Smooth muscle cell of the brain vasculature (primary cell): ENCODE measurements at places on chromosomes 4 and X.

GRCh38 chrX:47748576-47748975, 88.1 kb upstream of the ZNF81 start:
- DNase-seq, result no peak

GRCh38 chr4:163748449-163748848, 254.0 kb downstream of the TMA16 start:
- no peak for DNase-seq

GRCh38 chrX:46687619-46688018, 71.3 kb downstream of the SLC9A7 start:
- DNase-seq, result no peak

DNA sequence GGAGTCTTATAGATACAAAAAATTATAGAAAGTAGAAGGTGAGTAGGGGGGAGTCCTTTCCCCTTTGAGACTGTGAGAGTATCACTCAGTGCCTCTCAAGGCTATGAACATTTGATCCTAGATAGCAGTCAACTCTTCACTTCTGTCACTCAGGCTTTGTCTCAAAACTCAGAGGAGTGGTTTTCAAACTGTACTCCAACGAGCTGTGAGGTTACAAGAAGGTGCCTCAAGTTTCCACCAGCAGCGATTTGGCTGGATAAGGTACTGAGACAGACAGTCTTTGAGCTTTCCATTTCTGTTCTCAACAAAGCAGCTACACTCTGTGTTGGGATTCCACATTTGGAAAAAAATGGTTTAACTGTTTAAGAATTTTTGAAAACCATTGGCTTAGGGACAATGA, 48.0 kb upstream of the NDST3 start:
- no peak for DNase-seq

- DNase-seq, result no peak
Measured at GRCh38 chr4:35238793-35239192, 1005.5 kb downstream of the ARAP2 start.

- DNase-seq, result no peak
Measured at GRCh38 chr4:70000711-70001110, 4.9 kb downstream of the STATH start.

GRCh38 chr4:102492531-102493241, 8.5 kb upstream of the NFKB1 start:
- no peak for DNase-seq

DNA sequence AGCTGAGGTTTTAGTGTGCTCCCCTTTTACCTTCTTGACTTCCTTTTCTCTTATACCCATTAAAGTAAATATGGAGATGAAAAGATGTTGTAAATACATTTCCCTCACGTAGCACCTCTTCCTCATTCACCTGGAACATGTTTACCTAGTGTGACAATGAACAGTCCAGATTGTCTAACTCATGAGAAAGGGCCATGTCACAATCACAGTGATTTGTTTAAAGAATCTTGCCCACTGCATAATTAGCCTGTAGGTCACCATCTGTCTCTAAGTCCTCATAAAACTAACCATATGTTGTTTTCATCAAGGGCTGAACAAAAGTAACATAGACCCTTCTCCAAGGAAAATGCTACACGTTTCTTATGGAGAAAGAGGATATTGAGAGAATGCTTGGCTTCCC, 85.7 kb downstream of the TSPAN5 start:
- DNase-seq, result no peak

DNA sequence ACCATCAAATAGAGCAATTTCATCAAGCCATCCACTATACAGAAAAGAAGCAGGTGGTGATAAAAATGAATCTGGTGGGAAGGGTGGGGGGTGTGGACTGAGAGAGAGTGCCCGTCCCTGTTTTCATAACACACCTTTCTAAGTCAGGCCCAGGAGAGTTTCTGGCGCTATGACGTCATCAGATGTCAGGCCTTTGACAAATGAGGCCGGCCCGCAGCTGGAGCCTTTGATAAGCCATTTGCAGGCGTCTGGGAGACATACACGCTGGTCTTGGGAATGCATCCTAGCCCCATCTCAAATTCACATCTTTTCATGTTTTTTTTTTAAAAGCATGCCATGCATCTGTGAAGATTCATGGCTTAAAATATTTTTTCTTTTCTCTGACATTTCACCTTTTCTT, 404.5 kb downstream of the BCOR start:
- no peak for DNase-seq

- DNase-seq, result no peak
Measured at GRCh38 chr4:84928089-84928488, 38.4 kb downstream of the WDFY3 start.

GRCh38 chr4:74104145-74104544, 5.2 kb upstream of the CXCL2 start:
- no peak for DNase-seq

- DNase-seq, result peak; percentile 79
Measured at GRCh38 chr4:156558373-156559025, 413.1 kb downstream of the PDGFC start.

- no peak for DNase-seq
Measured at GRCh38 chr4:132564920-132565319, 584.2 kb upstream of the PCDH10 start.

DNA sequence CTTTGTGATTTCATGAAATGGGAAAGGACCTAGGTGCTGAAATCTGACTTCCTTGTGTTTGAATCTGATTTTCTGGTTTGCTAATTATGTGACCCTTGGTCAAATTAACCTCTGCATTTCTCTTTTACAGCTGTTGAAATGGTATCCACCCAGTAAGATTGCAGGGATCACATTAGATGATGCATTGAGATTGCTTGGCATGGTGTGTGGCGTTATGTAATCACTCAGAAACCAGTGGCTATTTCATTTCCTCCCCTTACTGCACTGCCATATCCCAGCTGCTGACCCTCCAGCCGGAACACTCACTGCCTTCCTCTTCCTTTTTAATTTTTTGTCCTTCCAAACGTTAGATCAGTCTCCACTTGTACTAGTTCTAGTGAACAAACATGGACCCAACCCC, 79.0 kb downstream of the KLHL8 start:
- no peak for DNase-seq

DNA sequence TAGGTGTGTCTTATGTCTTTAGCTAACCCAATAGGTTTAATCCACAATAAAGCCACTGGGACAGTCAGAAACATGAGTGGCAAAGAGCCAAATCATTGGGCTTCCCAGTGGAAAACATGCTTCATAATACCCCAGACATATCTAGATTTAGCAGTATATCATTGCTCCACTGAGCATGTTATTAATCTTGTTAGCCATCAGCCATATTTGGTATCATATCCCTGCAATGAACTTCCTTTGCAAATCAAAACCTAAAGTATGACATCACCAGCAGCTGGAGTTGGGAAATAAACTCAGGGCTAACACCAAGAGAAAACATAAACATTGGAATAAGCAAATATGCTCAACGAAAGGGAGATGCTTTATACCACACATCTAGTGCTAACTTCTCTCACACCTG, 280.8 kb upstream of the NOCT start:
- peak; percentile 17 for DNase-seq

DNA sequence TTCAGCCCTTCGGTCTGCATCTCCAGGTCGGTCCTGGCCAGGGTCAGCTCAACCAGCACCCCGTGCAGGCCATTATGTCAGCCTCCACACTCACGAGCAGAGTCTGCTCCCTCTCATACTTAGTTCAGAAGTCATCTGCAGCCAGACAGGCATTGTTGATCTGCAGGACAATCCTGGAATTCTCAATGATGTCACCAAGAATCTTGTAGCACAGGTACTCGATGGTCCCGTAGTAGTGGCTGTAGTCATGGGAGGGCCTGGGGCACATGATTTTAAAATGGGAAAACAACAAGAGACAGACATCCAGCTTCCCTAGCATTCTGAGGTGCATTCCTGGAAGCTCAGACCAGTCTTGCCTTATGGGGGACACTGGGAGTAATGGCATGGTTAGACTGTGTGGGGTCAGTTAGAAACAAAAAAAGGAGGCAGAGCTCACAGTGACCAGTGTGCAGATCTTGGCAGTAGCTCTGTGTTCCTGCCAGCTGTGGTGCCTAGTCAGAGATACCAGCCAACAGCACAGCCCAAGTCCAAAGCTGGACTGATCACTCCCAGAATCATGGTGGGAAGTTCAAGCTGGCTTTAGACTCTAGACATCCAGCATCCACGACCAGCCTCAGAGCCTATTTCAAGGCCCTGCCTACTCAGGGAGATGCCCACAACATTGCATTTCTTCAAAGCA, 31.9 kb downstream of the LRIT3 start:
- no peak for DNase-seq

DNA sequence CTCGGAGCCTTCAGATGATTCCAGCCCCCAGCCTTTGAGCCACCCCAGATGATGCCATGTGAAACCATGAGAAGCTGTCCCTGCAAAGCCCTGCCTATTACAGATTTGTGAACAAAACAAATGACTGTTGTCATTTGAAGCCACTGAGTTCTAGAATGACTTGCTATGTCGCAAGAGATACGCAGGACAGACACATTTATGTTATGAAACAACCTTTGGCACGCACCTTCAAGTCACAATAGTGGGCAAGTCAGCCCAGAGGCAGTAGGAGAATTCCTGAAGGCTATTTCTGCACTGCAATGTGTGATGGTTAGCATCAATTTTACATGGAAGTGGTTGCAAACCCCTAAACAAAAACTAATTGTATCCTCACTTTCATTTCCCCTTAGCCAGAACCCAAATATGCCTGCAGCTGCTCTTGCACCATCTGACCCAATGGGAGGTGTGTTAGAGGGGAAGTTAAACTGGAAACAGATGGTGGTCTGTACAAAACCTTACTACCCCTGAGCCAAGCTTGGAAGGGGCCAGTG, 174.4 kb upstream of the ATP6AP2 start:
- DNase-seq, result no peak

DNA sequence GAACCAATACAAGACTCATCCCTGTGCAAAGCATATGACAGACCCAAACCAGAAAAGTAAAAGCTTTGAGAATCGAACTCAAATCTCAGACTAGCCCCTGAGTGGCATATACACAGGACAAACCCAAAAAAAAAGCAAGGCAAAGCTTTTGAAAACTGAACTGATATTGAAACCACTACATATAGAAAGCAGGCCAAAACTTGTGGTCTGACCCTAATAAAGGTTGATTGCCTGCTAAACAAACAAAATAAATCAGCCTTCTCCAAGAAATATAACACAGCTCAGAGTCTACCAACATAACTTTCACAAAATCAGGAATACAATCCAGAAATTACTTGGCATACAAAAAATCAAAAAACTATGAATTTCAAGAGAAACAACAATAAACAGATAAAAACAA, 40.3 kb downstream of the LRBA start:
- DNase-seq, result no peak

DNA sequence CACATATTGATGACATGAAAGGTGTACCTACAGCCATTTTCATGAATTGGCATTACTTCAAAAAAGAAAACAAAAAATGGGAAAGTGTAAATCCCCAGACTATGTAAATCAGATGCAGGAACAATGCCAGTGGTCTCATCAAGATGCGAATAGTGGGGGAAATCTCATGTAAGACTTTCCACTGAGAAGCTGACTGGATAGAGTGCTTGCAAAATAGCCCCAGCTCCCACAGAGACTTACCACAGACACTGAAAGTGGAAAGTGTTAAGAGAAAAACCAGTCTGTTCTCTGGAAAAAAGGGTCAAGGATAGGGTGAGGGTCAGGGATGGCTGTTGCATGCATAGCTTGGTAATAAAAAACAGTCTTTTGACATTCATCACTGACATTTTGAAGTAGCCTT, 73.2 kb upstream of the ARMCX2 start:
- no peak for DNase-seq

DNA sequence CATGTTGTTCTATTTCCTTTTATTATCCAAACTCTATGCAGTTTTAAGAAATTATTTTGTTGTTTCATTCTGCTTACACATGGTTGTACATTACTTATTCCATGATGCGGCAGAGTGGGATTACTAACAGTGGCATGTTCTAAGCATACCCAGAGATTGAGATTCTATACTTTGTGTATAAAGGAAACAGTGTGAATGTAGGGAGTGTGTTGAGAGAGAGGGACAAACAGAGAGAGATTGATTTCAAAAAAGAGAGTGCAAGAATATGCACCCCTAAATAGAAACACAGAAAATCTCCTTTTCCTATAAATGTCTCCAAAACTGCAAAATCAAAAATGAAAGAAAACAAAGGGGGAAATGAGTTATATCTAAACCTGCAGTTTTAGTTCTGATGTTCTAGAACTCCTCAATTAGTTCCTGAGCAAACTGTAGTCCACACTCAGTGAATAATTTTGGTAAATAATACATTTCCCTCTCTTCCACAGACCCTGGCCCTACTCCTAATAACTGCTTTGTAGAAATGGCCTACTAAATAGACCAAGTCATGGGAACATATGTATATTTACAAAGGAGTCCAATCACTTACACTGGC, 31.0 kb downstream of the SLC9B1 start:
- no peak for DNase-seq

DNA sequence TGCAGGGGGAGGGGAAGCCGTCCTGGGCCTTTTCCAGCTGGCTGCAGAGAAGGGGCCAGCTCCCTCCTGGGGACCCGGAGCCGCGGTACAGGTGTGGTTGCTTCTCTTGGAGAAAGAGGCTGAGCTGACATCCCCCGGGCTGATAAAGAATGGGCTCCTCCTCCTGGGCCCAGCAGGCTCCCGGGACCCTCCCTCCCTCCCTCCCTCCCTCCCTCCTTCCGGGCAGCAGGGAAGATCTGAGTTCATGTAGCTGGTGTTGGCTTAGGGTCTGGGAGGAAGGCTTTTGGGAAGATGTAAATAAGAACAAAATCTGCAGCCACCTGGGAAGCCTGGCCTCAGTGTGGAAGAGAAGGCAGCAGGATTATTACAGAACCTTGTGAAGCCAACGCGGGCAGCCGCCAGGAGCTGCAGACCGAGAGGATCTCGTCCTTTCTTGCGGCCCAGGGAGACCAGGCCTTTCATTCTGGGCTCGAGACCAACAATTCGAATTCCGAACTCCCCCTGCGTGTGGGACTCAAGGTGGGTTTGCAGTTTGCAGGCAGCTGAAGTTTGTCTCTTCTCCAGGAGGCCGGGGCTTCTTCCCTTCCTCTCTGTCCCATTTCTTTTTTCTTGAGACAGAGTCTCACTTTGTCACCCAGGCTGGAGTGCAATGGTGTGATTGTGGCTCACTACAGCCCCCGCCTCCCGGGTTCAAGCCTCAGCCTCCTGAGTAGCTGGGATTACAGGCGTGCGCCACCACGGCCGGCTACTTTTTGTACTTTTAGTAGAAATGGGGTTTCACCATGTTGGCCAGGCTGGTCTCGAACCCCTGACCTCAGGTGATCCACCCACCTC, at the start of gene PLCXD1:
Gene PLCXD1, plus strand, starts transcription at position 216 of the 834 bp plus-strand sequence. CDS start 2,807 bp downstream, outside the sequence.
- peak; percentile 18 for DNase-seq

DNA sequence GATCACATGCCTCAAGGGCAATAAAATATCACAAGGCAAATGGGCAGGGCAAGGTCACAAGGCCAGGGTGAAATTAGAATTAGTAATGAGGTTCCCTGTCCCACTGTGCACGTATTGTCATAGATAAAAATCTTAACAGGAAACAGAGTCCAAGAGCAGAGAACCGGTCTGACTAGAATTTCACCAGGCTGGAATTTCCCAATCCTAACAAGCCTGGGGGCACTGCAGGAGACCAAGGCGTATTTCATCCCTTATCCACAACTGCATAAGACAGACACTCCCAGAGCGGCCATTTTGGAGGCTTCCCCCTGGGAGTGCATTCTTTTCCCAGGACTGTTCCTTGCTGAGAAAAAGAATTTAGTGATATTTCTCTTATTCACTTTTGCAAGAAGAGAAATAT, 25.9 kb upstream of the PRDM5 start:
- no peak for DNase-seq

GRCh38 chr4:73725985-73726384, 14.4 kb upstream of the CXCL8 start:
- no peak for DNase-seq

- no peak for DNase-seq
Measured at GRCh38 chr4:175378372-175378771, 433.7 kb downstream of the GPM6A start.
